Anterior cingulate cortex (tissue), 58 donors: ENCODE measurements at places on chromosomes 5 and 9.

DNA sequence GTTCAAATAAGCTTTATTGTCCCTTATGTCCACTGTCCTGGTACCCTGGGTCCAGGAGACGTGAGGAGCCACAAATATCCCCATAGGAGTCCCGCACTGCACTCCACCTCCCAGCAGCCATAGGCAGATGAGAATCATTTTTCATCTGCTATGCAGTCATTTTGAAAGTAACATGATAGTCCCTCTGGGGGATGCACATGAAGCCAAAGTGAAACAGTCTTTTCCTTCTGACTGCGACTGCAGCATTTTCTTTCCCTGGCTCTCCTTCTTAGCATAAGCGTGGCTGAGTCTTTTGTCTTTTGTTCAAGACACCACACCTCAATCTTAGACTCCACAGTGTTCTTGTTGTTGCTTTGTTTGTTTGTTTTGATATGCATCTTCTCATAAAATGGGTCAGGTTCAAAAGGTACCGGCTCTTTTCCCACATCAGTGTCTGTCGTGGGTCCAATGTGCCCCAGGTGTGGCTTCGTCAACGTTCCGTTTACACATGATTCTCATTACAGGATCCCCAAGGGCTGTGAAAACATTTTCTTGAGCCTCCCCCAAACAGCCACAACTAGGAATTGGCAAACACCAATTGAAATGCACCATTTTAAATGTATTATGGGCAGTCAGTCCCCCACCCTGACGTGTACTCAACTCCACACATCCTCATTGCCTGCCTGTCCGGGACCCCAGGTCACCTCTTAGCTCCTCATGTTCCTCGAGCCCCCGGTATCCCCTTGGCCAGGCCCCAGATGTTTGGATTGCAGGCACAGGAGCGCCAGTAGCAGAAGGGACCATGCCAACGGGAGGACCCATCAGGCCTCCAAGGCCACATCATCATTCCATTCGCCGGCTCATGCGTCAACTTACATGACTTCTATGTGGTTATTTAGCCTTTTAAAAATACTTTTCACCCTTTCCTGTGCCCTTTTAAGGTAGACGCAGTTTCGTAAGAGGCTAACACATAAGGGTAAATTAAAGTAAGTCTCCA lies 237.8 kb upstream of the DAPK1 start:
- DNase-seq = no peak

DNA sequence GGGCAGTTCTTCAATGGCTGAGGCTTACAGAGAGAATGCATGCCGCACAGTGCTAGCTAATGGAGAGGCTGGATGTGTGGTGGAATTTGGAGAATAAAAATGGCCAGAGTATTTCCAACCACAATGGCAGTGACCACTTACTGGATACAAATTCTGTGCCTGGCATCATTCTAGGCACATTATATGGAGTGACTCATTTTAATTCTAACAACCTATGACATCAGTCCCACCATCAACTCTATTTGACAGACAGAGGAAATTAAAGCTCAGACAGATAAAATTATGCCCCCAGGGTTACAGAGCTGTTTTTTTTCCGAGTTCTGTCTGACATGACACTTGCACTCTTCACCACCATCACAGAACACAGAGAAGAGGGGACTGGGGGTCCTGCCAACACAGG lies 105.6 kb upstream of the IL12B start:
- no peak for DNase-seq

- no peak for DNase-seq
Measured at GRCh38 chr9:115786321-115786720, 367.3 kb upstream of the PAPPA start.

- peak; percentile 65 for DNase-seq
Measured at GRCh38 chr9:87148331-87149104, 201.2 kb upstream of the GAS1 start.

DNA sequence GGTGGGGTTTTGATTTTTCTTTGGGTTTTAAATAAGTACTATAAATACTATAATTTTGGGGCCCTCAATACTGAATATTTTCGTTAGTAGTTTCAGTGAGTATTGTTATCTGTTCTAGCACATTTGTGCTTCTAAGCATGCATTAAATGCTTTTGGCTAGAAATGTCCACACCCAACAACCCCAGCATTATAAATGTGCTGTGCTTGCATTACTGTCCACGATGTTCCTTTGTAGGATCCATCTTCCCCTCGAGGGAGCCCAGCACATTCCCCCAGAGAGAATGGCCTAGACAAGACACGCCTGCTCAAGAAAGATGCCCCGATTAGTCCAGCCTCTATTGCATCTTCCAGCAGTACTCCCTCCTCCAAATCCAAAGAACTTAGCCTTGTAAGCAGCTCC lies 134.7 kb downstream of the TLE4 start:
- no peak for DNase-seq

- no peak for DNase-seq
Measured at GRCh38 chr5:151202381-151203139, 21.3 kb downstream of the CCDC69 start.

DNA sequence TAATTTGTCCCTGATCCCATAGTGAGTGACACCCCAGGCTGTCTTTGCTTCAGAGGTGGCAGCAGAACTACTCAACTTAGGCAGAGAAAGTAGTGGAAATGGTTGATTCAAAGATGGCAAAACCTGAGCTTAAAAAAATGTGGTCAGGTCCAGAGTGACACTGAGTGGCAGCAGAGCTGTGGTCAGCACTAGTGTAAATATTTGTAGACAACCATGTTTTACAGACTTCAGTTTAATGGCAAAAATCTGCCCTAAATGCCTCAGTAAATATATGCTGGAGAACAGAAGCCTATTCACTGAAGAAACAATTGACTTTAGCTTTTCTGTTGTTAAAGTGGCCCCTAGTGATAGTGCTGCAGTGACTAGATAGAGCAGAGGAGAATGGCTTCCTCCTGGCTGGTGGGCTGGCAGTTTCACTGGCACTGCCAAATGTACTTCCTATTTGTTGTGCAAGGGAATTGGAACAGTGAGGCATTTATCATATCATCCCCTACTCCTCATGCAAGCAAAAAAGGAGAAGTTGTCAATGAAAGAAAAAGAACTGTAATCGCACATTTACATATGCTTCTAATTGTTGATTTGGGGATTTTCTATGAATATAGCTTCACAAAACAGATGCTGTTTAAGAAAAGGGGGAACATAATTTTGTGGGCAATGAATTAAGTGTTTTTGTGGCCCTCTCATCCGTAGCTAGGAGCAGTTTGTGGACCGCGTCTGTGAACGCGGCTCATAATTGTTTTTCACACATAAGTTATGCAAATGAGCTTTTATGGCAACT lies 12.0 kb downstream of the PBX3 start:
- DNase-seq = peak; percentile 33

GRCh38 chr5:169970911-169971765 lies 9.2 kb downstream of the INSYN2B start:
- no peak for DNase-seq

DNA sequence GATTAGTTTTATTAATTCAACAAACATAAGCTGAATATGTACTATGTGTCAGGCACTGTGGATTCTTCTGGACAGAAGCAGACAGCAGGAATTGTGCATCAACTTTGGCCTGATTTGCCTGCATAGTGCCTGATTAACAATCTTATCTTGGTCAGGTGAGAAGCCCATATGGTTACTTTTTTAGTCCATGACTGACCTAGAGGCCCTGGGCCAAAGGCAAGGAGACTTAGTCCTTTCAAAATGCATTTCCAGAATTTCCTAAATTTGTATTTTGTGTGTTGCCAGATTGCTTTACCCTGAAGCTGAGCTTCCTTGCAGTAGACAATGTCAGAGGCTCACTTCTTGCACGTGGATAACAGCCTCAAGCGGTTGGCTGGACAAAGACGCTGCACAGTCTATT lies 286.7 kb downstream of the SPOCK1 start:
- DNase-seq = no peak

GRCh38 chr5:83914199-83914598 lies 193.5 kb upstream of the HAPLN1 start:
- DNase-seq = no peak

DNA sequence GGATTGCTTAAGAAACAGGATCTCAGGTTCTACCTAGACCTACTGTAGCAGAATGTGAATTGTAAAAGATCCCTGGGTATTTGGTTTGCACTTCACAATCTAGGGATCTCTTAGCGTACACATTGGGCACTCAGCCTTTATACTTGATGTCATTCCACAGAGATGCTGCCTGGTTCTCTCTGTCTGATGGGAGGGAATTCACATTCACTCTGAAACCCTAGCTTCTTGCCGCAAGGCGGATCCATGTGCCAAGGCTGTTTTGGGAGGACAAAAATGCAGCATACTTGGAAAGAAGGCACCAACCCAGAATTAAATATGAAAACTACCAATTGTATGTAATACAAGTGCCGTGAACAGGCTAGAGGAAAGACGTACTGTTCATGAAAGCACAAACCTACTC lies 323.0 kb downstream of the EBF1 start:
- DNase-seq = no peak

DNA sequence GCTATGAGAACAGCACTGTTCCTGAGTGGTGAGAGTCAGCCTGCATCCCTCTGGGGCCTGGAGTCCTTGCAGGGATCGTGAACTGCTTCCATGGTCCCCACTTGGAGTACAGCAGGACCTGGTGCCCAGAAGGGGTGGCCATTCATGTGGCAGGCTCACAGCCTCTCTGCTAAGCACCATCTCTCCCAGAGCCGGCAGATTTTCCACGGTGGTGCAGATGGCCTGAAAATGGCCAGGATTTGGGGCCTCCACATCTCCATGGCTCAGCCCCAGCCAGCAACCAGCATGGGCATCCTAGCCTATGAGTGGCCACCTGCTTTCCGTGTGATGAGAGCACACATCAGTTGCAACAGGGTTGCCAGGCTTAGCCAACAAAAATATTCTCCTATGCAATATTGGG lies 33.9 kb upstream of the SEMA4D start:
- DNase-seq = no peak

- no peak for DNase-seq
Measured at GRCh38 chr5:90144625-90145327, 264.8 kb downstream of the CETN3 start.

- DNase-seq = no peak
Measured at GRCh38 chr5:314676-315487, 6.6 kb upstream of the AHRR start.

DNA sequence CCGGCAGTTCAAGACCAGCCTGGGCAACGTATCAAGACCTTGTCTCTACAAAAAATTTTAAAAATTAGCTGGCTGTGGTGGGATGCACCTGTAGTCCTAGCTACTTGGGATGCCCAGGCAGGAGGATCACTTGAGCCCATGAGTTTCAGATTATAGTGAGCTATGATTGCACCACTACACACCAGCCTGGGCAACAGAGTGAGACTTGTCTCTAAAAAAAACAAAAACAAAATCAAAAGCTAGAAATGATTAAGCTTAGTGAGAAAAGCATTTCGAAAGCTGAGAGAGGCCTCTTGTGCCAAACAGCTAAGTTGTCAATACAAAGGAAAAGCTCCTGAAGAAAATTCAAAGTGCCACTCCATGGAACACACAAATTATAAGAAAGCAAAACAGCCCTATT lies 4.8 kb downstream of the FAM151B start:
- DNase-seq = no peak

DNA sequence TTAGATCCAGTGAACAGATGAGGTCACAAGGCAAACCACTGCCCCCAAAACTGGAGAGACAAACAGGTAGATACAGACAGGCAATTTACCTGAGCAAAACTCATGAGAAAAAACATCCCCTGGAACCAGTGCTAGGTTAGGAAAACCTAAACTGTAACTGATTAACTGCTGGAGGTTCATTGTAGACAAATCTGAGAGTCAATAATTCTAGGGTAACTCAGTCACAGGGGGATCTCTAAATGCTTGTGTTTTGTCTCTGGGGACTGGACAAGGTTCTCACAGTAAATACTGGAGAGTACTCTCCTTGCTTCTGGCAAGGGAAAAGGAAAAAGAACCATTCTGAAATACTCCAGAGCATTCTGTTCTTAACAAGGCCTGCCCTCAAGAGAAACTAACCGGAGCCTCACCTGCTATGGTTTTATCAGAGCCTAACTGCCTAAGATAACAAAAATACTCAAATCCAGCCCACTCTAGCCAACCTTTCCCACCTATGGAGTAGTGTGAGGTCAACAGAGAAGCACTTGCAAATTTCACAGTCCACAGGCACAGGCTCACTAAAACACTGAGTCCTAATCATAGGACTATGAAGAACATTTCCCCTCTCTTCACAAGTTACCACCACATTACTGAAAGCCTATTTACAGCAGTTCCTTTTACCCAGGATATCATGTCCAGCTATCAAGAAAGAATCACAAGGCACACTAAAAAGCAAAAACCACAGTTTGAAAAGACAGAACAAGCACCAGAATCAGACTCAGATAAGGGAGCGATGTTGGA lies 139.9 kb upstream of the ACOT12 start:
- DNase-seq = no peak
